ENCODE measurements at places on chromosomes 11 and 22.

DNA sequence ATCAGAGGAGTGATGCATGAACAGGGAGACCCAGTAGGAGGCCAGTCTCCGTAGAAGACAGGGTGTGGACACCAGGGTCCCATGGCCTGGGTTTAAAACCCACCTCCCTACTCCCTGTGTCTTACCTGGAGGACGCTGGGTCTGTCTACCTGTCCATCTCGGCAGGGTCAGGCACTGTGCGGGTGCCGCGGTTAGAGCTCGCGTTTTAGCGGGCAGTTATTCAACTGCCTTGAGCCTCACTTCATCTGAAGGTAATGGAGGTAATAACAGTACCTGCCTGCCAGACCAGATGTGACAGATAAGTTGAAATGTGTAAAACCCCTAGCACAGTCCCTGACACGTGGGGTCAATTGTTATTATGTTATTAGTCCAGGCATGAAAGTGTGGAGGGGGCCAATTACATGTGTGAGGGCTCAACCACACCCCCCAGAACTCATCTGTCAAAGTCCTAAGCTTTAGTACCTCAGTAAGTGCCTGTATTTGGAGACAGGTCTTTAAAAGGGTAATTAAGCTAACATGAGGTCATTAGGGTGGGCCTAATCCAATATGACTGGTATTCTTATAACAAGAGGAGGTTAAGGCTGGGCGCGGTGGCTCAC, 8.1 kb upstream of the UPK3A start:
- no peak for DNase-seq

GRCh38 chr22:39519681-39520225, 609 bp upstream of the ATF4 start:
- peak; percentile 97 for DNase-seq

GRCh38 chr11:66289548-66290329, 796 bp upstream of the YIF1A start:
- DNase-seq: peak; percentile 66

DNA sequence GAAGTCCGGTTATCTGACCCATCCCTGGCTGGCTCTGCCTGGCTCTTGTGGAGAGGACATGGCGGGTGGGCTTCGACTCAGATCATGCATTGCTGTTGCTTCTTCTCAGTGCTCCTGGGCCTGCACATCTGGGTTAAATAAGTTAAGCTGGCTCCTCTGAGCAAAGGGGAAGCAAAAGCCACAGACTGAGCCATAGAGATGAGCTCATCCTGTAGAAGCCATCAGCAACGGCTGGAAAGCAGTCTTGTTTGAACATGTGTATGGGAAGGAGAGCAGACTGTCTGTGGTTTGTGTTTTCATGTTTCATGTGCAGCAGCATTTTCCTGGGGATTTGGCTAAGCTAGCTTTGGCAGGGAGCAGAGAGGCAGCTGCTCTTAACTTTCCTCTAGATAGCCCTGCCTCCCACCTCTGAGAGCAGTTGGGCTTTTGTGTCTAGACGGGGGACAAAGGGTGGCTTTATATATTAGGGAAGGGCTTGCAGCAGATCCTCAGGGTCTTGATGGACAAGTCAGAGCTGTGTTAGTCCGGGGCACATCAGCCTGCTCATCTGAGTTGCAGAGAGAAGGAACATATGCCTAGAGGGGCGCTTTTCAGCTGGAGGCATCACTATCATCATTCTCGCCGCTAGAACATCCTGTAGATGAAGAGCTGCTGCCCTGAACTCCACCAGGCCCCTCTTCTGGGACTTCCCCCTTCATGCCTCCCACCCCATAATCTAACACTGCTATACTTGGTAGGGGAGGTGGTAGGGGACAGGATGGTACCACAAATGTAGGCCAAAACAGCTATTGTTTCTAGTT, 14.9 kb downstream of the DCPS start:
- DNase-seq: peak; percentile 94

DNA sequence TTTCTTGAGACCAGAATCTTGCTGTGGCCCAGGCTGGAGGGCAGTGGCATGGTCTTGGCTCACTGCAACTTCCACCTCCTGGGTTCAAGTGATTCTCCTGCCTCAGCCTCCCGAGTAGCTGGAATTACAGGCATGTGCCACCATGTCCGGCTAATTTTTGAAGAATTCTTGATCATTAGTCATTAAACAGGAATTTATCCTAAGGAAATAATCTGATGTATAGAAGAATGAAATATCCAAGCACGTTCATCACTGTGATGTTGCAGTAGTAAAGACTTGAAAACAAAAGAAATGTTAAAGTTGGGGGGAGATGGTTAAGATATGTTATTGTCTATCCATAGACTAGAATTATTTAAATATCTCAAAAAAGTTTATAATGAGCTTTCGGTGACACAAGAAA, 23.6 kb downstream of the CBL start:
- DNase-seq: no peak

GRCh38 chr11:125418396-125418795, 77.7 kb downstream of the FEZ1 start:
- DNase-seq: no peak

DNA sequence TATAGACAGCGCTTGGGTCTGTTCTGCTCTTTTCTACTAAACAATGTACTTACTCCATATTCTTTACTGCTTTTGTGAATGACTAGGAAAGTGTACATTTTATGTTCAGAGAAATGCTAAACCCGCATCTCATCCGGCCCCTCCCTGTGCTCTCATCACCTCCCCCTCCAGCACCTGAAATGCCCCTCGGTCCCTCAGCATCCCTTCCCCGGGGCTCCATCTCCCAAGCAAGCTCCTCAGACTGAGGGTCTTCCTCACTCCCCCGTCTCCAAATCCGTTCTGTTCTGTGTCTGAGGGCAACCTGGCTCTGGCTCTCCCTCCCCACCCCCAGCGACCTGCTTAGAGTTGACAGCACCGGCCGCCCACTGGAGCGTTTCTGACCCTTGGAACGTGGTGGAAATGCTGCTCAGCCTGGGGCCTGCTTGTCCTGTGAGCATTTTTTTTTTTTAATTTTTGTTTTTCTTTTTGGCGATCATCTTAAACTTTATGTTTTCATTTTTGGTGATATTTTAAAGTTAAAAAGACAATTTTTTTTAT, 1.4 kb downstream of the SELENOO start:
- DNase-seq: no peak

- no peak for DNase-seq
Measured at GRCh38 chr11:92692826-92693546, 276.5 kb upstream of the MTNR1B start.

- no peak for DNase-seq
Measured at GRCh38 chr11:115926601-115927000, 422.4 kb upstream of the CADM1 start.

DNA sequence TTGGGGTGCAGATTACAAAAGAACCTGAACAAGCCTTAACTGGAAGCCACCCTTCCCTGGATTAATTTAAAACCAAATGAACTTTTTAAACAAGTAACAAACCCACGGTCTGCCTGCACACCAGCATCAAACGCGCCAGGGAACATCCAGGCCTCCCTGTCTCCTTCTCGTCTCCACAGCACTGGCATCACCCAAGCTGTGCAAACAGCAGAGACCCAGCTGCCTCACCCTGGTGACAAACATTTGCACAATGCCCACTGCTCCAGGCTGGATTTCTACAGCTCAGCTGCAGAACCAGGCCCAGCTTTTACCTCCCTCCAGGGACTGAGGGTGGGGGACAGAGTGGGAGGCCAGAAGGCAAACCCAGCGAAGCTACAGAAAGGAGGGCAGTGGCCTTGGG, 7.0 kb downstream of the RPL3 start:
- no peak for DNase-seq

- DNase-seq: no peak
Measured at GRCh38 chr11:2366733-2367132, 10.4 kb upstream of the CD81 start.

GRCh38 chr22:28989035-28989464, 72.6 kb downstream of the C22orf31 start:
- DNase-seq: no peak

- no peak for DNase-seq
Measured at GRCh38 chr22:47552541-47553205, 790.2 kb downstream of the TBC1D22A start.

DNA sequence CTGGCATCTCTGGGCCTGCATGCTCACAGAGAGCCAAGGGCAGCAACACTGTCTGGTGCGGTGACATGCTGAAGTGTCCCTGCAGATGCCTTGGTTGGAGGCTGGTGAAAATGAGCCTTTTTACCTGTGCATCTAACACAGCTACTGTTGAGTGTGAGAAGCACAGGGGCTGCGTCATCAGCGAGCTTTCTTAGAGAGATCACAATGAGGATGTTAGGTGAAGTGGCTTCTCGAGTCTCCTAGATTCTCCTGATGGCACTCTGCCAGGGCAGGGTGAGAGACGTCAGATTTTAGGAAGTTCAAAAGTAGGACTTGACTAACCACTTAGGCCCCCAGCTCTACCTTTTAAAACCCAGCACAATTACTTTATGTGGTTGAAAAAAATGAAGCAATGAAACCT, 3.6 kb upstream of the SLC15A3 start:
- no peak for DNase-seq

DNA sequence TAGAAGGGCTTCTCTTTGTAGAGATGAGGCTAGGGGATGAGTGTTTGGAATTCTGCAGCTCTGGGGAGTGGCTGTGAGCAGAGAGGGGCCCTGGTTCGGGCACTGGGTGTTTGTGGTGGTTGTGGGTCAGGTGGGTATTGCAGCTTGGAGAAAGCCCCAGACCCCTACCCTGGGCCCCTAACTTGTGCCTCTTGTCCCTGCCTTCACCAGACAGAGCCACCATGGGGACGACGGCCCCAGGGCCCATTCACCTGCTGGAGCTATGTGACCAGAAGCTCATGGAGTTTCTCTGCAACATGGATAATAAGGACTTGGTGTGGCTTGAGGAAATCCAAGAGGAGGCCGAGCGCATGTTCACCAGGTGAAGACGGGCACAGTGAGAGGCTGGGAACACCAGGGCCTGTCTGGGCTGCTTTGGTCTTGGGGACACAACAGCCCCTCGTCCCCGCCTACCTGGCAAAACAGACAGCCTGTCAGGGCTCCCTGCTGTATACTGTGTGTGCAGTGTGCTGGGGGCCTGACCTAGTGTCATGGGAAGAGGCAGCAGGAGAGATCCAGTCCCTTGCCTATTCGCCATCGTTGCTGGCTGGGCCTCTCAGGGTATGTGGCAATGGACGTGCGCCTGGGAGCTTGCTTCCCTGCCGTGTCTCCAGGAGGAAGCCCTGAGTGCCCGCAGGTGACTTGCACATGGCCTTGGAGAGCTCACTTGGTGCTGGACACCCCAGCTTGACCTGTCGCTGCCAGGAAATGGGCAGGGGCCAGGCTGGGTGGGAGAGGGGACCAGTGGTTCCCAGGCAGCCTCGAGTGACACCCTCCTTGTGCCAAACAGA, 4.3 kb downstream of the INCENP start:
- no peak for DNase-seq

DNA sequence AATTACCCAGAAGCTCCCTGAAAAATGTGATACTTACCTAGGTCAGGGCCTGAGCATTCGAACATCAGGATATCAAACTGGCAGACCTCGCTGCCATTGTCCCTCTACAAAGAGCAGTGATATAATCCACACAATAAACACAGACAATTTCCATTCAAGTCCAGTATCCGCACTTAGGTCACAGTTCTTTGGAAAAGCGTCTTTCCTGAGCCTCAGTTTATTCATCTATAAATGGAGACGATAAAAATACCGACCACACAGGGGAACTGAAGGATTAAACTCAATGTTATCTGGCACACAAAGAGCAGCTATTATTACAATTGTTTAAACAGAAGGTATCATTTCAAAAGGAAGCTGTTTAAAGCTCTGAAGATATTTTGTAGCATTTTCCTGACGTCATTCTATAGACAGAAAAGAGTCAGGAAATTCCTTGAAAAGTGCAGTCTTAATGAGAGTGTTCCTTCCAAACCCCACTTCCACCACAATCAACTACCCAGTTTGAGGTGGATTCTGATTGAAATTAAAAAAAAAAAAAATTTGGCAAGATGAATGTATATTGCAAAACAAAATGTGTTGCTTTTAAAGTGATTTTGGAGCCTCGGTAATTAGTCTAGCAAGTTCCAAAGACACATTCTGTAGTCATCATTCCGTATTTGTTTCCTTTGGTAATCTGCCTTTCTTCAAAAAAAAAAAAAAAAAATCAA, 47.2 kb upstream of the IGSF9B start:
- DNase-seq: no peak

DNA sequence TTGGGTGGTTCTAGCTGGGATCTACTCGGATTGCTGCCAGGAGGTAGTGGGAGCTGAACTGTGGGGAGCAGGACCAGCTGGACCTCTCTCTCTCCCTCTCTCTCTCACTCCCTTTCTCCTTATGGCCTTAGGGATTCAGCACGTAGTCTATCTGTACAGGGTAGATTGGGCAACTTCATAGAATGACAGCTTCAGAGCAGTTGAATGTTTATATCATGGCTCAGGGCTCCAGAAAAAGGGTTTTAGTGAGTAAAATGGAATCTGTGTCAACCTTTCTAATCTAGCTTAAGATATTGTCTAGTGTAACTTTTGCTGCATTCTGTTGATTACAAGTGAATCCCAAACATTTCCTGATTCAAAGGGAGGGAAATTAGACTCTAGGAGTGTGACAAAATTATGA, 127.7 kb upstream of the PDGFD start:
- DNase-seq: no peak

GRCh38 chr11:47004595-47005033, 68.1 kb downstream of the CSTPP1 start:
- peak; percentile 88 for DNase-seq

- no peak for DNase-seq
Measured at GRCh38 chr11:37967635-37968034, 1369.6 kb upstream of the RAG2 start.

DNA sequence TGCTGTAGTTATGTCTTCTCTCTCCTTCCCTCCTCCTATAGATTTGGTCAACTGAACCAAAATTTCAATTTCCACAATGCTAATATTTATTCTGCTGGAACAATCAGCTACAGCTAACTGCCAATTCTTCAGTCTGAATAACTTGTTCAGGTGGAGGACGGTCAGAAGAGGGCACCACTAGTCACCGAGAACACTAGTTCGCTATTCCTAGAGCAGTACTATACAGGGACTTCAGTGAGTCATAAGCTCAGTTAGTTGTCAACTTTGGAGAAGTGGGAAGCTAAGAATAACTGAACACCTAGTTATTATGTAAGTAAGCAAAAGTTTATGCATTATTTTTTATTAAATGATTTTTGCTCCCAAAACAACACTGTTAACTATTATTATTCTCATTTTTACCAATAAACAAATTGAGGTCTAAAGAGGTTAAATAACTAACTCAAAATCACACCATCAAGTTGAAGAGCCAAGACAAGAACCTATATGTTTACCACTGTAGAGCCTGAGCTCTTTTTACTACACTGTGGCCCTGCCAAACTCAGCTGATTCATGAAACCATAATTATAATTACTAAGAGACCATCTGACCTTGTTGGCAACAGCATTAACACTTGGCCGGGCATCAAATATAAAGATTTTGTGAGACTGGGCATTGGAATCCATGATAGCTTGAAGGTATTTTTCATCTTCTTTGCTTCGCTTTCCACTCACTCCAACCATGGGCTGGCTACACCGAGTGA, 59.0 kb downstream of the CEP57 start:
- peak; percentile 18 for DNase-seq

GRCh38 chr22:19530751-19531150, 6.5 kb upstream of the CLDN5 start:
- DNase-seq: no peak

- DNase-seq: no peak
Measured at GRCh38 chr11:15580056-15580774, 465.5 kb downstream of the INSC start.

GRCh38 chr11:60848714-60849151, 6.8 kb downstream of the CCDC86 start:
- no peak for DNase-seq

GRCh38 chr11:3841426-3842350, 929 bp upstream of the RHOG start:
- DNase-seq: peak; percentile 85
